Upper lobe of left lung (tissue), 6 donors: ENCODE measurements at places on chromosomes 13 and 19. TPM values are rescaled to one million over a fixed set of nuclear protein-coding genes. Genes with fewer than 3 reads are reported as not detected.

DNA sequence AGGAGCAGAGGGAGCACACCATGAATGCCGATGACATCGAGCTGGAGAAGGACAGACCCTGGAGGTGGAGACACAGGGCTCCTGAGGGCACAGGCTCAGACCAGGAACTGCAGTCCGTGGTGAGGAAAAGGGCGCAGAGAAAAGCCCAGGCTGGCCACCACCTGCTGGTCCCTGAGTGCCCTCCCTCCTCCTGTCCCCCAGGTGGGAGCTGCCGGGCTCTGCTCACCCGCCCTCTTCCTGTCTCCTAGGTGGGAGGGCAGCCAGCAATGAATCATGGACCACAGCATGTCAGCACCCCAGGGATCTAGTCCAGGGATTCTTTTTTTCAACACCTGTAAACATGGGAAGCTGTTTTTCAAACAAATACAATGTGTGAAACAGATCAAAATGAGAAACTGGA, 94.6 kb upstream of the ARHGEF7 start:
- H3K27me3 ChIP-seq, result no peaks in the 10 kb centered on the region
- H3K4me1 ChIP-seq, result no peaks in the 10 kb centered on the region
- no peak overlapping the region for H3K4me3 ChIP-seq
- H3K36me3 ChIP-seq, result no peaks in the 10 kb centered on the region
- H3K27ac ChIP-seq, result no peak overlapping the region
- DNase-seq, result no peak

GRCh38 chr19:58328999-58329398, 2.2 kb downstream of the ZSCAN22 start:
- no peaks in the 10 kb centered on the region for H3K36me3 ChIP-seq
- peaks cover 32% of the 10 kb centered on the region for H3K4me1 ChIP-seq
- H3K4me3 ChIP-seq, result no peak overlapping the region
- H3K27ac ChIP-seq, result no peak overlapping the region

- no peak overlapping the region for H3K27ac ChIP-seq
- H3K36me3 ChIP-seq, result no peaks in the 10 kb centered on the region
- H3K4me3 ChIP-seq, result no peak overlapping the region
- DNase-seq, result peak; percentile 16
- H3K27me3 ChIP-seq, result no peaks in the 10 kb centered on the region
Observed at GRCh38 chr13:113656003-113656588, 1.9 kb downstream of the ATP4B start.

DNA sequence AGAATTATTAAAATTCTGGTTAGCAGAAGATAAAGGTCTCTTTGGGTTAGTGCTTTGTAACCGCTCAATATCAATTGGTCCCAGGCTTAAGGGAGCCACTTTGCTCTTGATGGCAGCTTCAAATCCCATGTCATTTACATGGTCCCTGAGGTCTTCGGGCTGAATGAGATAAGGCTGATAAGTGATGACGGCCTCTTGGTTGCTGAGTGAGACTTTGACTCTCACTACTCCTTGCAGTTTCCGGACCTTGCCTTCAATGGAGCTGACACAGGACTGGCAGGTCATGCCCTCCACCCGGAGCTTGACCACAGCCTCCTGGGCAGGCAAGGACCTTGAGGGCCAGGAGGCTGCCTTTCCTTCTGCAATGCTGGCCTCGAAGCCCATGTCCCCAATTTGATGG, 36.8 kb downstream of the ATP7B start:
- H3K4me1 ChIP-seq, result no peaks in the 10 kb centered on the region
- H3K27ac ChIP-seq, result no peak overlapping the region
- no peaks in the 10 kb centered on the region for H3K36me3 ChIP-seq
- H3K4me3 ChIP-seq, result no peak overlapping the region
- no peaks in the 10 kb centered on the region for H3K27me3 ChIP-seq

DNA sequence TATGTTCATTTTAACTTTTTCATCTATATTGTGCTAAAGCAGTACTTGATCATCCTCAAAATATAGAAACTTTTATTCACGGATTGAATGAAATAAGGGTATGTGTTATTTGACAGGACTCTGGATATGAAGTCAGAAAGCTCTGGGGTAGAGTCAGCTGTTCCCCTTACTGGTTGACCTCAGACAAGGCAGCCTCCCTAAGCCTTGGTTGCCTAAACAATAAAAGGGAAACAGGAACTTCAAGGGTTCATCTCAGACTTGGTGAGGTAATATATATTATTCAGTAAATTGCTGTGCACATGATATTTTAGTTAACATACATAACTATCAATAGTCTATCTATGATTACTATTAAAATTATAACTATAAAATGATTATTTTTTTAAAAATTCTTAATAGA, 13.6 kb downstream of the POLR1D start:
- no peak for DNase-seq
- no peaks in the 10 kb centered on the region for H3K27me3 ChIP-seq
- peaks cover 14% of the 10 kb centered on the region for H3K4me1 ChIP-seq
- no peak overlapping the region for H3K27ac ChIP-seq
- no peak overlapping the region for H3K4me3 ChIP-seq

- no peak overlapping the region for H3K4me3 ChIP-seq
- DNase-seq, result no peak
- no peak overlapping the region for H3K27ac ChIP-seq
- H3K4me1 ChIP-seq, result no peaks in the 10 kb centered on the region
- no peaks in the 10 kb centered on the region for H3K27me3 ChIP-seq
Observed at GRCh38 chr19:28504139-28504538, 708.8 kb downstream of the UQCRFS1 start.

DNA sequence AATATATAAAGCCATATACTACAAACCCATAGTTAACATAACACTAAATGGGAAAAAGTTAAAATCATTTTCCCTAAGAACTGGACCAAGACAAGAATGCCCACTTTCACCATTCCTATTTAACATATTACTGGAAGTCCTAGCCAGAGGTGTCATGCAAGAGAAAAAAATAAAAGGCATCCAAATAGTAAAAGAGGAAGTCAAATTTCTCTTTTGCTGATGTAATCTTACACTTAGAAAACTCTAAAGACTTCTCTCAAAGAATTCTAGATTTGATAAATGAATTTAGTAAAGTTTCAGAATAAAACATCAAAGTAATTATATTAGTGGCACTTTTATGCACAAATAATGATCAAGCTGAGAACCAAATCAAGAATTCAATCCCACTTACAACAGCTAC, 678.9 kb upstream of the SLITRK5 start:
- H3K4me3 ChIP-seq, result no peak overlapping the region
- H3K4me1 ChIP-seq, result no peaks in the 10 kb centered on the region
- no peaks in the 10 kb centered on the region for H3K27me3 ChIP-seq
- H3K27ac ChIP-seq, result no peak overlapping the region
- no peak for DNase-seq

GRCh38 chr19:4732680-4733114, 9.1 kb upstream of the DPP9 start:
- H3K36me3 ChIP-seq, result no peaks in the 10 kb centered on the region
- H3K27me3 ChIP-seq, result no peaks in the 10 kb centered on the region
- H3K27ac ChIP-seq, result no peak overlapping the region
- no peaks in the 10 kb centered on the region for H3K4me1 ChIP-seq

DNA sequence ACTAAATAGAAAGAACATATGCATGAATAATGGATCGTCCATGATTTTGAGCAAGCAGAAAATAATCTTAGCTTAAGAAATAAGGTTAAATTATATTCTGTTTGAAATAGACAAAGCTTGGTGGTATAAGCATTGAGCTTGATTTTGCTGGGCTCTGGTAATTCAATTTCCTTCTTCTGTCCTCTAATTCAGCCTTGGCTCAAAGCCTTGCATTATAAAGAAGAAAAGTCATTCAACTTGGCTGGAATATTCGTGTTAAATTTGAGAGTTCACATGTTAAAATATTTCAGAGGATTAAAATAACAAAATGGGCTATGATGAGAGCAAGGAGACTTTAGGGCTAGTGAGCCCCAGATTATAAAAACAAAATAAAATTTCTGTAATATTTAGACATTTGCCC, 415.4 kb upstream of the PCDH20 start:
- no peak overlapping the region for H3K4me3 ChIP-seq
- no peak overlapping the region for H3K27ac ChIP-seq
- DNase-seq, result no peak
- no peaks in the 10 kb centered on the region for H3K4me1 ChIP-seq

DNA sequence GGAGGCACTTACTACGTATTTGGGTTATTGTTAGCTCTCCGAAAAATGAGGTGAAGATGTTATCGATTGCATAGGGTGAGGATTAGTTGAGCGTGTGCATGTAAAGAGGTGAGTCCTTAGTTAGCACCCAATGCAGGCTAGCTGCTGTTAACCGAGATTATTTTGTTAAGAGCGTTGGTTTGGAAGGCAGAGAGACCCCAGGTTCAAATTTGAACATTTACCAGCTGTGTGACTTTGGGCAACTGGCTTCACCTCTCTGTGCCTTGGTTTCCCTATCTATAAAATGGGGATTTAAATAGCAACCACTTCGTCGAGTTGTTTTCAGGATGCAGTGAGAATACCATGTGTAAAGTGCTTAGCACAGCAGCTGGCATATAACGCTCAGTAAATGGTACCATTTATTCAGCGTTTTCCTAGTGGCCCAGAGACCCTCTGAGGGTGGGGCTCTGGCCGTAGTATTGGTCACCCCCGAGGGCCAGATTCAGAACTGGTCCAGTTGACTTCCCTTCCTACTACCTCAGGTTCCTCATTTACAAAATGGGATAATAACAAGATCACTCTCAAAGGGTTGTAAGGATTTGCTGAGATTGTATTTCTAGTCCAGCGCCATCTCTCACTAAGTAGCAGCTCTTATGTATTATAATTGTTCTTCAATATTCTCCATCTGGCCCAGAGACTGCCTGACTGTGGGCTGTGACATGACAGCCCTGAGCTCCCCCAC, 887 bp downstream of the SIPA1L3 start:
- DNase-seq, result no peak
- peak overlapping the region; percentile 69 for H3K4me3 ChIP-seq
- H3K27me3 ChIP-seq, result no peaks in the 10 kb centered on the region
- H3K27ac ChIP-seq, result peak overlapping the region; percentile 88
- H3K4me1 ChIP-seq, result peaks cover 15% of the 10 kb centered on the region

GRCh38 chr13:112113348-112113747, 46.4 kb downstream of the SOX1 start:
- DNase-seq, result no peak
- no peaks in the 10 kb centered on the region for H3K4me1 ChIP-seq
- no peak overlapping the region for H3K27ac ChIP-seq

GRCh38 chr19:20080656-20081055, 2.9 kb downstream of the ZNF90 start:
- no peak for DNase-seq
- H3K4me1 ChIP-seq, result peaks cover 9% of the 10 kb centered on the region
- H3K27ac ChIP-seq, result no peak overlapping the region

DNA sequence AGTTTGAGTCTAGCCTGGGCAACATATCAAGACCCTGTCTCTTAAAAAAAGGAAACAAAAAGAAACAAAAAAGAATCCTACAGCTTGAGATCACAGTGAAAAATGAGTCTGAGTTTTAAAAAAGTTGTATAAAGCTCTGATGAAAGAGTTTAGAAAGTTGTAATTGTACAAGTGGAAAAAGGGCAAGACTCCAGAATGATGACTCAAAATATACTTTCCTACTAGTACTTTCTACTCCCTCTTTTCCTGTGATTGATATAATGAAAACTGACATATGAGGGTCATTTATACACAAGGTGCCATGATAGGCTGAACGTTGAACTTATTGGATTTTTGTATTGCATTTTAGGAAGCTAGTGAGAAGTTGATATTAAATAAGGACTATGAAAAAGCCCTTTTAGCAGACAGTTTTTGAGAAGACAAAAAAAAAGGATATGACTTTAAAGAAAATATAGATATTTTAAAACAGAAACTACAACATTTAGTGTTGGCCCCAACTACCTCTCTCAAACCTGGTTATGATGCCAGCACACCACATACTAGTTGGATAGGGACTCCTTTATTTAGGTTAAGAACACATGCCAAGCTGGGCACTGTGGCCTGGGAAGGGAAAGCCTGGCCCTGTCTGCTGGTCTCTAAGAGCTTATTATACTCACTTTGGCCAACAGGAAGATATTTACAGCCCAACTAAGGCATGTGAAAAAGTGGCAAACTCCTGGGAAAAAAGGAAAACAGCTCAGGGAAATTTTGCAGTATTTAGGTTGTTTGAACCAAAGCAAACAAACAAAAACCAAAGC, 116.6 kb downstream of the KL start:
- H3K4me1 ChIP-seq, result peaks cover 4% of the 10 kb centered on the region
- H3K4me3 ChIP-seq, result no peak overlapping the region
- peaks cover 19% of the 10 kb centered on the region for H3K36me3 ChIP-seq

DNA sequence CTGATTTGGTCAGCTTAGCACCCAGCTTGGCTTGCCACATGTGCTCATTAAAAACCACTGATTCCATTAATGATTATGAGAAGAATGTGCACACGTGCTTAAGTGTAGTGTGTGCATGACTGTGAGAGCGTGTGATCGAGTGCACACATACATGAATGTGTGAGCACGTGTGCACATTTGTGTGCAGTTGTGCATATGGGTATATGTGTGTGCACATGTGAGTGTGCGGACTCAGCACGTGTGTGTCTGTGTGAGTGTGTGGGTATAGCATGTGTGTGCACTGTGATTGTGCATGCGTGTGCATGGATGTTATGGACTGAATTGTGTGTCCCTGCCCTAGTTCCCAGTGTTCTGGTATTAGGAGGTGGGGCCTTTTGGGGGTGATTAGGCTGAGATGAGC, 202.1 kb upstream of the ZNF536 start:
- H3K4me1 ChIP-seq, result no peaks in the 10 kb centered on the region
- no peaks in the 10 kb centered on the region for H3K27me3 ChIP-seq
- no peak overlapping the region for H3K27ac ChIP-seq
- no peaks in the 10 kb centered on the region for H3K36me3 ChIP-seq
- DNase-seq, result no peak

- peaks cover 77% of the 10 kb centered on the region for H3K4me1 ChIP-seq
- H3K36me3 ChIP-seq, result peaks cover 14% of the 10 kb centered on the region
- no peak overlapping the region for H3K27ac ChIP-seq
- DNase-seq, result no peak
Observed at GRCh38 chr19:33391631-33392249, 18.2 kb downstream of the CEBPG start.

DNA sequence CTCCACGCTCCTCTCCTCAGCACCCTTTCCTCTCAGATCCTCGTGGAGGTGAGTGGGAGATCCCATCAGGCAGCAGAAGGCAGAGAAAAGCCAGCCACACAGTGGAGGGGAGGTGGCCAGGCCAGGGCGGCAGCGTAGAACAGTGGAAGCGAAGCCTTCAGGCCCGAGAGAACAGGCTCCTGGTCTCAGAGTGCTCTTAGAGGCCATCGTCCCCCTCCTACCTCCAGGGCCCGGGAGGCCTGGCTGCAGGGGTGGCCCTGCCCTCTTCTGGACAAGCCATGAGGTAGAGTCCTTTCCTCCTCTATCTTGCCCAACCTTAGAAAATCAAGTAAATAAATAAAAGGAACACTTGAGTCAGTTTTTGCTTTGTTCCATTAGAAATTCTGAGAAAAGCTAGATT, 202.0 kb downstream of the KATNAL1 start:
- no peaks in the 10 kb centered on the region for H3K4me1 ChIP-seq
- H3K4me3 ChIP-seq, result no peak overlapping the region
- no peaks in the 10 kb centered on the region for H3K36me3 ChIP-seq
- no peak for DNase-seq
- H3K27me3 ChIP-seq, result no peaks in the 10 kb centered on the region

- H3K4me3 ChIP-seq, result no peak overlapping the region
- H3K4me1 ChIP-seq, result no peaks in the 10 kb centered on the region
- no peak overlapping the region for H3K27ac ChIP-seq
- H3K36me3 ChIP-seq, result no peaks in the 10 kb centered on the region
Observed at GRCh38 chr19:28466107-28467045, 746.6 kb downstream of the UQCRFS1 start.

Gene FOSB
- not detected for total RNA-seq

Gene CASP14
- not detected for total RNA-seq

Gene ZNF583
- total RNA-seq, result 6.4 TPM

Gene FFAR3
- not detected for total RNA-seq

Gene ATP4B
- not detected for total RNA-seq
